ENCODE measurements at places on chromosomes 7 and 10.

- H3K27me3 ChIP-seq, result peaks cover 99% of the 10 kb centered on the region
- H3K4me3 ChIP-seq, result no peak overlapping the region
- no peaks in the 10 kb centered on the region for H3K36me3 ChIP-seq
- no peak for DNase-seq
- no peak overlapping the region for H3K27ac ChIP-seq
Measured at GRCh38 chr10:23198610-23198939, 6.5 kb downstream of the PTF1A start.

DNA sequence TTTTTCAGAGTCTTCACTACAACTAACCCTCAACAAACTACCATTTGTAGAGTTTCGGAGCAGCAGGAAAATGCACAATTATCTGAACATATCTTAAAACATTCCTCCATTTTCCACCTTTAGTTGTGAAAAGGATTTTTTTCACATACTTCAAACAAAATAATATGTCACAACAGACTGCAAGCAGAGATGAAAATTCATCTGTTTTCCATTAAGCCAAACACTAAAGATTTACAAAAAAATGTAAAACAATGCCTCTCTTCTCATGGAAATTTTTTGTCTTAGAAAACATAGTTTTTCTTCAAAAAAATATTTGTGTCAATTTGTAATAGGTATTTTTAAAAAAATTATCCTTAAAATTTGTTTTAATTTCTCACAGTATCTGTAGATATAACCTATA is 98.9 kb downstream of the ARHGAP12 start:
- H3K4me1 ChIP-seq, result no peaks in the 10 kb centered on the region
- no peak overlapping the region for H3K27ac ChIP-seq

DNA sequence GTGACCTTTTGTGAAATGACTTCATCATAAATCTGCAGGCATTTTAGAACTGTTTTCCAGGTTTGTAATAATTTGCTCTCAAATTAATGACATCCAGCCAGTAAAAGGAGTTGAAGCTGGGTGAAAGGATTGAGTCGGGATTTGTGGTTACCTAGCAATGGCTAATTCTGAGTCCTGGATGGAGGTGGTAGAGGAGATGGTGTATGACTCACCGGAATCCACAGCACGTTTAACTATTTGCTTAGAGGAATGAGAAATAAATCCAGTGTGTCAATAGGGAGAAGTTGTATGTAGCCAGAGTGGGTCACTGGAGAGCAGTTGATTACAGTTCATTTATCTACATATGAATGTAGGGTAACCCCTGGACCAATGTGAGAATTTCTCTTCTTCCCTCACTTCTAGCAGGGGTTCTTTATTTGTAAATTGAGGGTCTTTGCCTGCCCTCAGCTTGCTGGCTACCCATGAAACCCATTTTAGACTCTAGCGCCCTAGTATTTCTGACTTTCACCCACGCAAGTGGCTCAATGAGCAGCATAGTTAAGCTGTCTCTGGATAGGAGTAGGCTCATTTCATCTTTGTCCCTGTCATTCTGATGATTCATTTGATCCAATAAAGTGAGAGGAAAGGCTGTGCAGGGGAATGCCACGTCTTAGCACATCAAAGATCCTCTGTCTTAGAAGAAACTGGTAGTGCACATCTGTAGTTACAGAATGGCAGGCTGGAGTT is 547.8 kb downstream of the SORCS3 start:
- no peaks in the 10 kb centered on the region for H3K4me1 ChIP-seq
- no peak overlapping the region for H3K27ac ChIP-seq
- H3K4me3 ChIP-seq, result no peak overlapping the region
- no peaks in the 10 kb centered on the region for H3K36me3 ChIP-seq
- H3K27me3 ChIP-seq, result no peaks in the 10 kb centered on the region

DNA sequence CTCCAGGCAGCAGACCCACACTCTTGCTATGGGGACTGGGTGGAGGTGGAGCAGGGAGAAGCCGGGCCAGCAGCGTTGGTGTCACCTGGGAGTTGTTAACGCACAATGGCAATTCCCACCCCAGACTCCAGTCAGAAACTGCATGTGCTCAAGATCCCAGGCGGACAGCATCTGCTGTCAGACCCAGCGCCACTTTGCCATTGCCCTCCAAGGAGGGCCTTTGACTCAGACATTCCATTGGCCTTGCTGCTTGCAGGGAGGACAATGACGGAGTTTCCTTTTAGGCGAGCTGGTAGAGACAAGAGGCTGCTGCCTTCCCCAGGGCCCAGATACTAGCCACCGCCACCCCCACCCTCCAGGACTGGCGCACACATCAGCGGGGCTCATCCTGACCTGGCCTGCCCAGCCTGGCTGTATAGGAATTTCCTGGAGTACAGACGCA is 34.5 kb downstream of the ZNF775 start:
- peaks cover 2% of the 10 kb centered on the region for H3K36me3 ChIP-seq
- no peak overlapping the region for H3K4me3 ChIP-seq
- no peaks in the 10 kb centered on the region for H3K27me3 ChIP-seq

DNA sequence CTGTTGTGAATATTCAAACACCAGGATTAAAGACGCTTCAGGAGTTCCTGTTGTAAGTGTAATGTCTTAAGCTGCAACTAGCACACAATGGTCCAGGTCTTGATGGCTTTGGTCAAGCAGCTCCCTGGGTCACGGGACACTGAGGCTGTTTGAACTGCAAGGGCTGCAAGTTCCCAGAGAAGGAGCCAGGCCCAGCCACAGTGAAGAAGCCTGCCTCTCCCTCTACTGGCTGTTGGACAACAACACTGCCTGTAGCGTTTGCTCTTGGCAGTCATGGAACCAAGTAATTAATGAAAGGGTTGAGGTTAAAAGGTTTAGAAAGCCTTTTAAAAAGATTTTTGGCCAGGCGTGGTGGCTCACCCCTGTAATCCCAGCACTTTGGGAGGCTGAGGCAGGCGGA is 31.9 kb upstream of the GUSB start:
- H3K27ac ChIP-seq, result no peak overlapping the region
- no peak overlapping the region for H3K4me3 ChIP-seq
- H3K4me1 ChIP-seq, result peaks cover 2% of the 10 kb centered on the region
- DNase-seq, result no peak
- H3K27me3 ChIP-seq, result peaks cover 10% of the 10 kb centered on the region

GRCh38 chr10:17056781-17057428 is 72.7 kb downstream of the CUBN start:
- peaks cover 8% of the 10 kb centered on the region for H3K36me3 ChIP-seq
- no peak overlapping the region for H3K27ac ChIP-seq
- H3K27me3 ChIP-seq, result no peaks in the 10 kb centered on the region
- H3K4me3 ChIP-seq, result no peak overlapping the region

- H3K4me1 ChIP-seq, result no peaks in the 10 kb centered on the region
- H3K27ac ChIP-seq, result no peak overlapping the region
- H3K4me3 ChIP-seq, result no peak overlapping the region
- no peak for DNase-seq
Measured at GRCh38 chr7:106640368-106641141, 20.4 kb downstream of the CCDC71L start.

- no peaks in the 10 kb centered on the region for H3K27me3 ChIP-seq
- H3K36me3 ChIP-seq, result peaks cover 8% of the 10 kb centered on the region
- no peak overlapping the region for H3K4me3 ChIP-seq
- no peak for DNase-seq
- H3K4me1 ChIP-seq, result no peaks in the 10 kb centered on the region
Measured at GRCh38 chr10:126097558-126098225, 201.3 kb downstream of the FANK1 start.

DNA sequence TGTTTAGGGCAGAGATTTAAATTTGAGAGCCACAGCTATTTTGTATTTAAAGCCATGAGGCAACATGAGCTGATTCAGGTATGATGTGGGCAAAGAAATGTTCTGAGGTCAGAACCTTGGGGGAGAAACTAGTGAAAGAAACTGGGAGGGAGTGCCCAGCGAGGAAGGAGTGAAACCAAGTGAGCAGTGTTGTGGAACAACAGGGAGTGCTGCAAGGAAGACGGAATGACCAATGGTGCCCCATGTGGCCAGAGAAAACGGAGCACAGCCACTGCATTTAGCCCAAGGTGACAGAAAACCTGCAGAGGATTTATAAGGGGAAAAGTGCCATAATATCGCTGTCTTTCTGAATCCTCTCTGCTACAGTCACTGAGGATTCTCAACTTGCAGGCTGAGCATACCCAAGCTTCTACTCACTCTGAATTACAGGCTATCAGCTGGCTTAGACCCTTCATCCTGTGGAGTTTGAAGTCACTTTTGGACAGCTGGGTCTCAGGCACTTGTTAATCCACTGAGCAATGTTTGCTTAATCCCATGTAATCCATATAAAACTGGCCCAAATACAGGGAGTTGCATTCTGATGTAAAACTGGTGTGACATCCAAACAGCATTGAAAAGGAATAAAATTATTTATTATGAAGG is 777.3 kb downstream of the CCSER2 start:
- no peaks in the 10 kb centered on the region for H3K36me3 ChIP-seq
- H3K4me3 ChIP-seq, result no peak overlapping the region
- peaks cover 5% of the 10 kb centered on the region for H3K4me1 ChIP-seq
- H3K27me3 ChIP-seq, result no peaks in the 10 kb centered on the region

DNA sequence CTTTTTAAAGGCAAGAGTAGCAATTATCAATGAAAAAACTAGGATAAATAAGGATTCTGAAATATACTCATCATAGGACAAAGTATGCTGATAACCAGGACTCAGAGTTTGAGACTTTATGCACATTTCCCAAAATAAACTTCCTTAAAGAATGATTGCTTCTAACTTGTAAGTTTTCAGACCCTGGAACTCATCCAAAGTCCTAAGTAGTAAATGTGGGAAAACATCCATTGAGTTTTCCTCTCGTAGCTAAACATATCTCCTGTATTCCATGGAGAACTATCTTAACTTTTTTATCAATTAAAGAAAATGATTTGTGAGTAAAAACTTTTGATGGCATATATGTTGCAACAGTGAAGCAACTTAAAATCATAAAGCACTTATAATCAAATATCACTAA is 285.2 kb upstream of the KLF6 start:
- no peaks in the 10 kb centered on the region for H3K4me1 ChIP-seq
- H3K4me3 ChIP-seq, result no peak overlapping the region
- H3K36me3 ChIP-seq, result no peaks in the 10 kb centered on the region

GRCh38 chr7:35729061-35729783 is 34.3 kb upstream of the HERPUD2 start:
- no peaks in the 10 kb centered on the region for H3K36me3 ChIP-seq
- H3K27ac ChIP-seq, result no peak overlapping the region
- no peak overlapping the region for H3K4me3 ChIP-seq
- H3K27me3 ChIP-seq, result no peaks in the 10 kb centered on the region
- no peak for DNase-seq

- DNase-seq, result no peak
- H3K27me3 ChIP-seq, result no peaks in the 10 kb centered on the region
- H3K36me3 ChIP-seq, result peaks cover 3% of the 10 kb centered on the region
- peaks cover 24% of the 10 kb centered on the region for H3K4me1 ChIP-seq
- no peak overlapping the region for H3K4me3 ChIP-seq
- H3K27ac ChIP-seq, result no peak overlapping the region
Measured at GRCh38 chr7:36208426-36208825, 55.4 kb downstream of the EEPD1 start.
